ENCODE measurements at places on chromosomes 1 and 21. TPM values are rescaled to one million over a fixed set of nuclear protein-coding genes. Genes with fewer than 3 reads are reported as not detected.
A peak's percentile ranks its signal among the peaks of the same experiment; 100 is the strongest.

DNA sequence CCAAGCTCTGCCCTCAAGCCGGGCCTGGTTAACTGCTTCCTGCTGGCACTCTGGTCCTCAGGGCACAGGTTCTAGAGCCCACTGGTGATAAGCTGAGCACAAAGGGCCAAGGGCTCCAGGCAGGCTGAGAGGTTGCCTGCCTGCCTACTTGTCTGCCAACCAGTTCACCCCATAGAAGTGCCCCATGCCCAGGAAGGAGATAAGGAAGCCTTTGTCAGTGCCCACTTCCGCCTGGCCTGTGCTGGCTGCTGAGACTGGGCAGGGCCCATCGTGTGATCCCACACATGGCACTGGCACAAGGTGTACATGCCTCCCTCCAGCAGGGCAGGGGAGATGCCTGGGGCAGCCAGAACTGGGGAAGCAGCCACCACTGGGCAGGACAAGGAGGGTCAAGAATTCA is 24.1 kb downstream of the SLC9A1 start:
- no peak for DNase-seq

Gene NT5C1A
- 0.29 TPM for total RNA-seq

Gene AADACL3
- under 0.01 TPM for total RNA-seq

DNA sequence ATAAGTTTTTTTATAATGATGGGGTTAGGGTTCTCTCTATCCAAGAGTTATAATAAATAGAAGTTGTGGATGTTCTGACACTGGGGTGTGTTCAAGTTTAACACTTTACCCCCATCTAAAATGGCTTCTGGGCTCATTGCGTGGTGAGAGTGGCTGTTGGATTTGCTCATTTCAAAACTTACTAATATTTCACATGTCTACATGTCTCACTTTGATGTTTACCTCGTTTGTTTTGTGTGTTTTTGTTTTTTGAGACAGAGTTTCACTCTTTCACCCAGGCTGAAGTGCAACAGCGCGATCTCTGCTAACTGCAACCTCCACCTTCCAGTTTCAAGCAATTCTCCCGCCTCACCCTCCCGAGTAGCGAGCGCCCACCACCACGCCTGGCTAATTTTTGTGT is 3.7 kb downstream of the RRP1B start:
- DNase-seq = no peak

GRCh38 chr1:187409341-187409740 is 580.6 kb downstream of the PLA2G4A start:
- no peak for DNase-seq

Gene SSBP3
- total RNA-seq = 28.0 TPM

Gene RPTN
- total RNA-seq = not detected

Gene KCNE1
- 6.7 TPM for total RNA-seq

GRCh38 chr1:115547696-115548095 is 94.1 kb upstream of the VANGL1 start:
- no peak for DNase-seq

Gene CNIH3
- total RNA-seq = 5.2 TPM

DNA sequence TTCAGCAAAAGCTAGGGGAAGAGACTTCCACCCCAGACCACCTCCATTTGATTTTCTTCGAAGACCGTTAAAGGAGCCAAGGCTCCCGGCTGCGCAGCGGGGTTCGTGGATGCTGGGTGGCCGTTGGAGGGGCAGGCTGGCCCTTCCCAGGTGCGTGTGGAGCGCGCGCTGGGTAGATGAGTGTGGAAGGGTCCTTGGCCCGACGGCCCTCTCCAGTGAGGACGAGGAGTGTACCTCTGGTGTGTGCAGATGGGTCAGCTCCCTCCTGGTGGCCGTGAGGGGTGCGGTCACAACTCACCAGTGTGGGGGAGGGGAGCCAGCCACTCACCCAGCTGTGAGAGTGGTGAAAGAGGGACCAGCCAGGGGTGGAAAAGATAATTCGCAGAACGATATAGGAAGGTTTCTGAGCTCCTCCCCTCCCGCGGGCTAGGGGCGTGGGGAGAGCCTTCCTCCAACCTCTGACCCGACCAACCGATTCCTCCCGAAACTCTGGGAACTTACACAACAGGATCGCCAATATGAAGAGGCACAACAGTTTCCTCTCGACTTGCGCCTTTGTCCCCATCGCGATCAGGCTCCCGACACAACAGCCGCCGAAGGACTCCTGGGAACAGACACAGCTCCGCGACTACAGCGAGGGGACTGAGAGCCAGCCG is at the start of gene F11R:
Gene F11R, minus strand, starts transcription at position 644 of the 656 bp plus-strand sequence. Its CDS starts 79 bp downstream, at position 565.
- DNase-seq = no peak

DNA sequence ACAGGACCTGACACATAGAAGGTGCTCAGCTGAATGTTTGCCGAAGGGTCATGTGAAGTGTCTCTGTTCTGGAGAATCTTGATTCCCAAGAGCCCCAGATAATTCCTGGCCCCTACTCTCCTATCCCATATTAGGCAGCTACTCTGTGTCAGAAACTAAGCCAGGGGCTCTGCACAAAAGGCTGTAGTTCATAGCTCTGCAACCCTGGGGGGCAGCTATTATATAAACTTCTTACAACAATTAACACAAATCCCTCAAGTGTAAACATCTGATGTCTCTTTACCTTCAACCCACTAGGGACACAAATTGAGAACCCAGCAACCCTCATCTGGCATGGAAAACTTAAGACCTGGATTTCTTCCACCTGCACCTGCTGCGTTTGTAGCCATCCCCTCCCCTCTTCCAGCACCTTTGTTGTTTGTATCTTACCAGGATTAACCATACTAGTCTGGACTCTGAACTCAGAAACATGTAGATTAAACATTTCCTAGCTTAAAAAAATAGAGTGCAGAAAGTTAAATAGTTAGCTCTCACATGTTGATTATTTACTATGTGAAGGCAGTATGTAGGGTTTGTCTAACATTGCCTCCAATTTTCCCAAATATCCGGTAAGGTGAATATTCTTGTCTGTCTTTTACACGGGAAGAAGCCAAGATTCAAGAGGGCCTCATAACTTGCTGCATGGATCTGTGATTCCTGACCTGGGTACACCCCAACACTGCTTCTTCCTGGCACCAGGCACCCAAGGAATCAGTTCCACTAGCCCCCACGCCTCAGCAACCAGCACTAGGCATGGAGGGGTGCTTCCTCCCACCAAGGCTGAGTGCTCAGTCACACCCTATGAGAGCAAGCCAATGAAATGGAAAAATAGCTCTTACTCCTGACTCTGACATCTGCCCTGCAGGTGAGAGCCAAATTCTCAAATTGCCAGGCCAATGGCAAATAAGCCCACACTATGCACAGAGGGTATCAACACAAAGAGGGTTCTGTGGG is 220.7 kb upstream of the HOOK1 start:
- DNase-seq = no peak

DNA sequence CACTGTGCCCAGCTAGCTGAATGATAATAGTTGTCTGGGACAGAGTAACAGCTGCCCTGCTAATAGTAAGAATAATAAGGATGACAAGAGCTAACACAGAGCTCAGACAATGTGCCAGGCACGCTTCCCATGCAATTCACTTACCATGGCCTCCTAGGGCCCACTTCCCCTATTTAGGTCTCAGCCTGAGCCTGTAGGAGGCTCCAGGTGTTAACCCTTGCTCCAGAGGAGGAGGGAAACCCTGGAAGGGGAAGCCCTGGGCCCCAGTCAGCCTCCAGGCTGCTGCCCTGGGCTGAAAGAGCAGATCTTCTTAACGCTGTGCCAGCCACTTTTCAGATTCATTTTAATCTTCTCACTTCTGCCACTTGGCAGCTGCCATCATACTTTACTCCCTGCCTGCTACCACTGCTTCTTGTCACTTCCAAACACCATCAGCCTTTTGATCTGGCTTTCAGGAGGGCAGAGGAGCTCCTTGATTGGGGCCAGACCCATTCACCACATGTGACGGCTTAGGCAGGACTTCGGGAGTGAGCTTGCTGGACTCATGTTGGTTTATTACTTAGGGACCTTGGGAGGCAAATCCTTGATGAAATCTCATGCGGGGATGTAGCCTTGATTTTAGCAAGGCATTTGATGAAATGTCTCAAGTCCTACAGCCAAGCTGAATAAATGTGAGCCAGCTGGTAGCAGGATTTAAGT is 66.7 kb upstream of the PARP1 start:
- no peak for DNase-seq

- DNase-seq = no peak
Measured at GRCh38 chr21:27225940-27226339, 259.1 kb upstream of the ADAMTS5 start.

- no peak for DNase-seq
Measured at GRCh38 chr1:170634293-170634692, 29.6 kb upstream of the PRRX1 start.

DNA sequence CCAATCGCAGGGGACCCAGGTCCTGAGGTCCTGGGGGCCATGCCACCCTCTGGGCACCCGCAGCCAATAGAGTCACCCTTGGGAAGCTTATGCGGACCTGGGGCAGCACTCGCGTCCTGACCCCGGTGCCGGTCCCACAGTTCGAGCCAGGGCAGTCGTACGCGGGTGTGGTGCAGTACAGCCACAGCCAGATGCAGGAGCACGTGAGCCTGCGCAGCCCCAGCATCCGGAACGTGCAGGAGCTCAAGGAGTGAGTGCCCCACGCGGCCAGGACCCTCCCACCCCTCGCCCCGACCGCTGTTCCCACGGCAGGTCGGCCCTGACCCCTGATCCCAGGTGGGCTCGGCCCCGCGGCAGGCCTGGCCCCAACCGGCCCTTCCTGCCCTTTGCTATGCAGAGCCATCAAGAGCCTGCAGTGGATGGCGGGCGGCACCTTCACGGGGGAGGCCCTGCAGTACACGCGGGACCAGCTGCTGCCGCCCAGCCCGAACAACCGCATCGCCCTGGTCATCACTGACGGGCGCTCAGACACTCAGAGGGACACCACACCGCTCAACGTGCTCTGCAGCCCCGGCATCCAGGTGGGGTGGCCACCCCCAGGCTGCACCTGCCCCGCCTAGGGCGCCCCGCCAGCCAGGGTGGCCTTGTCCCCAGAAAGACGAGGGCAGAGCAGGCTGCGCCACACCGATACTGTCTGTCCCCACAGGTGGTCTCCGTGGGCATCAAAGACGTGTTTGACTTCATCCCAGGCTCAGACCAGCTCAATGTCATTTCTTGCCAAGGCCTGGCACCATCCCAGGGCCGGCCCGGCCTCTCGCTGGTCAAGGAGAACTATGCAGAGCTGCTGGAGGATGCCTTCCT is 20.5 kb downstream of the COL6A1 start:
- peak; percentile 45 for DNase-seq

Data from breast epithelium (tissue), 4 donors.